ENCODE measurements at places on chromosomes 5 and 9.

- DNase-seq = no peak
These were observed 608.1 kb upstream of the ADAMTS16 start for GRCh38 chr5:4531756-4532704.

DNA sequence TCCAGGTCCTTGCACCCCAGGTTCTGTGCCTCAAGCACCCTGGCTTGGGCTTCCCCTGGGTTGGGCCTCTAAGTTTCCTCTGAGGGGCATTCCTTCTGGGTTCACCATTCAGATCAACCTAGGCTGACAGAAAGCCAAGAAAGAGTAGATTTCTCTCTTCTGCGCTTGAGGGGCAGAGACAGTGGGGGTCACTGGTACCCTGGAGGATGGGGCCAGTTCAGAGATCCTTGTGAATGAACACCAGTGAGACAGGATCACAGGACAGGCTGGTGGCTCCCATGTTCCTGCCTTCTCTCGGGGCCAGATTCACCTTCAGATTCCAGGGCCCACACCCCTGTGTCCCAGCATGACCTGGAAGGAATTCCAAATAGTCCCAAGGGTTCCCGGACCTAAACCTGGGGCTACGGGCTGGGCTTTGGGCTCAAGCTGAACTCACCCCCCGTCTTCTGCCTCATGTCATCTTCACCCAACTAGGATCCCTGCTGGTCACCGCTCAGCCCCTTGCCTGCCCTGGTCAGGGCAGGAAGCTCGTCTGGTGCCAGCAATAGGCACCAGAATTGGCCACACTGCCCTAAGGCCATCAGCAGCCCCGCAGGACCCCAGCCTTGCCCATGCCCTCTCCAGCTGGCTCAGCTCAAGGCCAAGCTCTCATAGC lies 91.8 kb upstream of the MVB12B start:
- no peak for DNase-seq

GRCh38 chr9:2284770-2285169 lies 269.6 kb downstream of the SMARCA2 start:
- DNase-seq = no peak

GRCh38 chr5:168171901-168172759 lies 119.3 kb upstream of the WWC1 start:
- DNase-seq = no peak

- DNase-seq = no peak
These were observed 71.5 kb downstream of the SEMA5A start for GRCh38 chr5:9474219-9475002.

DNA sequence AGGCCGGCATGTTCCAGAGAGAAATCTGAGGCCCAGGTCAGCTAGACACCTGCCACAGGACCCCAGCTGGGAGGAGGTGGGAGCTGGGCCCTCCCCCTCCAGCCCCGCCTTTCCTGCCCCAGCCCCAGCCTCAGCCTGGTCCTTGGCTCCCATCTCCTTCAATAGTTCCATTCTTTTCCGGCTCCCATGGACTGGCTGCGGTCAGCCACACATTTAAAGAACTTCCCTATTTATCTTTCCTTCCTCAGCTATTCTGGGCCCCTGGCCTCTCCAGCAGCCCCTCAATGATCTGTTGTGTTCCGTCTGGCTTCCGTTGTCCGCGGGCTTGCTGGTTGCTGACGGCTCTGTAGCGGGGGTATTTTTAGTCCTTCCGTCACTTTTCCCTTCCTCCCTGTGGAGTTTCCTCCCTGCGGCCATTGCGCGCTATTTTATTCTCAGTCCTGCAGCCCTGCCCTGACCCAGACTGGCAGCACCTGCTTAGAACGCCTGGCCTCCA lies 73.8 kb downstream of the AMBP start:
- no peak for DNase-seq

DNA sequence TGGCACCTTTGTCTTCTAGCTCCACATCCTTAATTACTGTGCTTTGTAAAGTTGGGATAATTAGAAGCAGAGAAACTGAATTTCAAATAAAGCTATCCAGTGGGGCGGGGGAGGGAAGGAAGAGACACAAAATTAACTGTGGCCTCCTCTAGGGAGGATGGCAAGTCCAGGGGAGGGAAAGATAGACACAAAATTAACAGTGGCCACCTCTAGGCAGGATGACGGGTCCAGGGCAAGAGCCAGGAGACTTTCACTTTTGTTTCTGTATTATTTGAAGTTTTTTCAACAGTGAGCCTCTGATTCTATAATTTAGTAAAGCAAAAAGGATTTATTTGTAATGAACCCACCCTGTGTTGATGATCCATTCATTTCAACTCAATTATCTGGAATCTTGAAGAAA lies 335.9 kb downstream of the MSX2 start:
- DNase-seq = no peak

DNA sequence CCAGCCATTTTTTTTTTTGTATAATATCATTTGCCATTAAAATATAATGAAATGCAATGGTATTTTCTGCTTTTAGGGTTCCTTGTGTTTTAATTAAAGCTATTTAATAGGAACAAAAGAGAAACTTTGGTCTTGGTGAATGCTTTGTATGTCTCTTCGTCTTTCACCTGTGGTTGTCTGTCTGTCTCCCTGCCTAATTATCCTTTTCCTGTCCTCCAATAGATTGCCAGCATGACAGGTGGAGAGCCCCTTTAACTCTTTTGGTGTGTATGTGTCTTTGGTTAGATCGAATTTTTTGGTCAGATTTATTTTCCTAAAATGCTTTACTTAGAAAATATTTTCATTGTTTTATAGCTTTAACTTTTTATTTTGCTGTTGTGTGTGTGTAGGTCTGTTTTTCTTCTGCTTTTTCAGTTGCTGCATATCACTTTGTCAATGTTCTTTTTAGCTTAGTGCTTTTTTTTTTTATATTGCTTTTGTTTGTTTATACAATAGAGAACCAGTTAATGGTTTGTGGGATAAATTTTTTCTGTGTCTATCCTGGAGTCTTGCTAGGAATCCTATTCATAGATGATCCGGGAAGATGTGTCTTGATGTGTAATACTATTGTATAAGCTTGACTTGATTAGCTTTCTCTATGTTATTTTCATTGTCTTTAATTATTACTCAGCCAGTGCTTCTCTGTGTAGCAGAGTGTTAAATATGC lies 8.6 kb downstream of the CHMP5 start:
- DNase-seq = no peak

DNA sequence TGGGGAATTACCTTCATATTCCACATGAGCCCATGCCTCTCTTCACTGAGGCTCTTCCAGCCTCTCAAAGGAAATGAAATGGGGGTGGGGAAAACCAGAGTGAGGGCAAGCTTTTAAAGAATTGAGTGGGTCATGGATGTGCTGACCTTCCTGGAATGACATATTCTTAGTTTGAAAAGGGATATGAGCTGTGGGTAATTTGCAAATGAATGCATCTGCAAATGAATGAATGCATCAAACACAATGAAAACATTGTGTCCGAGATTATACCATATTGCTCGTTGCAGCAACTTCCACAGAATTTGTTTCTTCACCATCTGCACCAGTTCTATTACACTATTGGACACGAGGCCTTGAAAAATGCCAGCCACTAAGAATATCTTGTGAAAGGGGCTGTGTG lies 198.6 kb upstream of the CDH6 start:
- DNase-seq = no peak

GRCh38 chr9:114696814-114697544 lies 15.0 kb upstream of the TEX48 start:
- DNase-seq = no peak

GRCh38 chr9:120531683-120532300 lies 48.2 kb downstream of the CDK5RAP2 start:
- no peak for DNase-seq

DNA sequence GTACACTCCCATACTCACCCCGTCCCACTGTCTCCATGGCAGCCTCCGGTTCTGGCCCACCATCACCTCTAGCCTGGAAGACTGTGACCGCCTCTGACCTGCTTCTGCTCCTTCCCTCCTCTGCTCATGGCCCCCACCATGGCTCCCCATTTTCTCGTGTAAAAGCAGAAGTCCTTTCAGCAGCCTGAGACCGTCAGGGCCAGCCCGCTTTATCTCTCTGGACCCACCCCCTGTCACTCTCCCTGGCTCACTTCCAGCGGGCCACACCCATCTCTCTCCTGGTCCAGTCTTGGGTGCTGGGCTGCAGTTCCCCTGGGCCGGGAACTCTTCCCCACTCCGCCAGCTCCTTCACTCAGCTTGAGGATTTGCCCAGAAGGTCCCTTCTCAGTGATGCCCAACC lies 96.0 kb upstream of the RUFY1 start:
- no peak for DNase-seq

GRCh38 chr5:2538169-2538568 lies 213.3 kb downstream of the IRX2 start:
- DNase-seq = no peak

DNA sequence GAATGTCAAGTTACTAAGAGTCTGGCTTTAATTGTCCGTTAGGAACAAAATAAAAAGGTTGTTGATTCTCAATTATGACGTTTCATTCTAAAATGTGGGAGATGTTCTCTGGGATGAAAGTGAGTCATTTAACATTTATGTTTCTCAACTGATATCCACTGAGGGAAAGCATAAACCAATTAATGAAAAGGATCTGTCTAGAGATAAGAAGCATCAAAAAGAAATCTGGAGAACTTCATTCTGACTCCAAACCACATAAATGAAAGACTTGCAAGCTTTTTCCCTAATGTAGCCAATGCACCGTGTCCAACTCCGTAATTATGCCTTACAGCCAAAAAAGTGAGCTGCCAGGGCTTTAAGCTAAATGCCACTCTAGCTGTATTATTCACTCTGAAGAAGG lies 654.2 kb downstream of the TLE1 start:
- DNase-seq = peak; percentile 27

DNA sequence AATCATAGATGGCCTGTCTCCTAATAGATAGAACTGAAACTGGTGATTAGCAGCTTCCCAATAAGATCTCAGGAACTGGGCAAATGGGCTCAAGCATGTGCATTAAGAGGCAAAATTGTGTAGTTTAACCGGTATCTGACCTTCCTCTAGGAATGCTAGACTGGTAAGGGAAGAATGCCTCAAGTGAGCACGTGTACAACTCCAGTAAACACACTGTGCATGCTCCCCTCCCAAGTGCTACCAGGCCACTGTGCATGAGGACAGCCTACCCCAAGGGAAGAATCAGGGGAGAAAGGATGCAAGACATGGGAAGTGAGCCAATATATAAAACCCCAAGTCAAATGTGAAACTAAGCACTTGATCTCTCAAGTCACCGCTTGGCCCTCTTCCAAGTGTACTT lies 1157.4 kb upstream of the CDH18 start:
- DNase-seq = no peak

DNA sequence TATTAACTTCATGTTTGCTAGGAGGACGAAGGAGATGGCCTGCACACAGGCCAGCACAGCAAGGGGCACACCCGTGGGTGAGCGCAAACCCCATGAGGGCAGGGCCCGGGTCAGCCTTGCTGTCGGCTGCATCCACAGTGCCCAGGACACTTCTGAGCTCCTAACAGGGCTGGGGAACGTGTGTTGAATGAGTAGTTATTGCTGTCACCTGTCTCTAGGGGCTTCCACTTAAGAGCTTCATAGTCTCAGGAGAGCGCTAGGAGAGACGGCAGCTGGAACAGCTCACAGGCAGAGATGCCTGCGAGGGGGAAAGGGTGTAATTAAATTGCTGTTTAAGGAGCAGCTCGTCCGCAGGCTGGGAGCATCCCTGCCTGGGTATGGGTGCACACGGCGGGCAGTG lies 91.4 kb upstream of the NEURL1B start:
- DNase-seq = no peak
